ENCODE measurements at places on chromosomes 3 and 15. TPM values are rescaled to one million over a fixed set of nuclear protein-coding genes. Genes with fewer than 3 reads are reported as not detected.

DNA sequence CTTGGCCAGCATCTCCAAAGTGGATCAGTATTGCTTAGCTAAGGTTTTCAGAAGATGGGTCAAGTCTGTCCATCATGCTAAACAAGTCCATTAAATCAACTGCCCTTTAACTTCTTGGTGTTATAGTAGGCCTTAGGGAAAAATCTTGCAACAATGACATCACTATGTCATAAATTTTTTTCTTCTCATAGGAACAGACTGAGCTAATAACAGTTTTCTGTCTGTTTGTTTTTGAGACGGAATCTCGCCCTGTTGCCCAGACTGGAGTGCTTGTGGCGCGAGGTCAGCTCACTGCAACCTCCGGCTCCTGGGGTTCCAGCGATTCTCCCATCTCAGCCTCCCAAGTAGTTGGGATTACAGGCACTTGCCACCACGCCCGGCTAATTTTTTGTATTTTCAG is 94.2 kb downstream of the EFL1 start:
- DNase-seq: no peak

DNA sequence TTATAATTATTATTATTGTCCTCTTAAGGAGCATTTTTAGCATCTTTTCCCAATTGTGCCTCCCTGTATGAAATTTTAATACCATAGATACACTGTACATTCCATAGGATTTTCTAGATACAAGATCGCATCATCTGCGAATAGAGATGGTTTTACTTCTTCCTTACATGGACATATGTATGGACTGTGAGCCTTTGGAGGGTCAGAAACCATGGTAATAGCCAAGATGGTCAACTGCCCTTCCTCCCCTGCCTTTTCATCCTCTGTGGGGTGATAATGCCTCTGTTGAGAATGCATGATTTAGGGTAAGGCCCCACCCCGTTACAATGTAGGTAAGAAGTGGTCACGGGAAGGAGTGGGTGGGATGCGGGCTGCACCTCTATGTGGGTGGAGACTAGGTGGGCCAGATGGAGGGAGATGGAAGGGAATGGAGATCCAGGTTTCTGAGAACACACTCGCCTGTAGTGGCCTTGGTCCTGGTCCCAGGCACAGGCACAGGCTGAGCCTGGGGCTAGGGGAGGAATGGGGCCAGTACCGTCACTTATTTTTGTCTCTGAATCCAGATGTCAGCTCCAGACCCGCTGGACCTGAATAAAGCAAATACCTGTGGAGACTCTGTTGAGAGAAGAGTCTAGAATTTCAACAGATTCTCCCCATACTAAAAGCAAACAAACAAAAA is 31.7 kb downstream of the GOLGA6A start:
- DNase-seq: no peak

- no peak for DNase-seq
These were observed 88.4 kb downstream of the DGKG start for GRCh38 chr3:186273586-186273985.

GRCh38 chr15:45234562-45235235 is 17.3 kb upstream of the SLC28A2 start:
- DNase-seq: no peak

DNA sequence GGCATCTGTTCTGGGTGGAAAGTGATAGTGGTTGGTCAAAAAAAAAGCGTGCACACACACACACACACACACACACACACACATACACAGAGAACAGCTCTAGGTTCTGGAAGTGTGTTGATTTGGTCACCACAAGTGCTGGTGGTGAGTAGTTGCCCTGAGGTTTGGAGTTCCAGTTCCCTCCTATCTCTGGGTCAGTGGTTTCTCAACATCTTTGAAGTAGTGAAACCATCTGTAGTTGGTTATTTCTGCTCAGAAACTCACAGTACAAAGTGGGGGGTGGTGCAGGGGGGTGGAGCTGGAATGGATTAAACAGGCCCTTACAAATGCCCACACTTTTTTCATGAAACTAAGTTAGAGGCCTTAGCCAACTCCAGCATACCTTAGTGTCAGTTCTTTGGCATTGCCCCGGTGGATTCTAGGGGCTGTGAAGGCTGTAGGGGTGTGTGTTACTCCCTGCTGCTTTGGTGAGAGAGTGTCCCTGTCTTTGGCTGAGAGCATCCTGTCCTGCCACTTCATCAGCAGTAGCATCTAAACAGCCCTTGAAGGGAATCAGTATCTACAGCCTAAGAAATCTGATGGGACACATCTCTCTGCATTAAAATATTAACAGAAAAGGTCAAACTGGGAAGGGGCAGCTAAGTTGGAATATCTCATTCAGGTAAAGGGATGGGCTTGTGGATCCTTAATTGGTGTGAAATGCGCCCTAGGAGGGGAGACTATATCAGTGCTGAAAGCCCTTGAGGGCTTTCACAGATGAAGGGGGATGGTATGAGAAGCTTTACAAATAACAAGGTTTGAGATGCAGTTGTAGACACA is 20.6 kb downstream of the SMAD3 start:
- no peak for DNase-seq

DNA sequence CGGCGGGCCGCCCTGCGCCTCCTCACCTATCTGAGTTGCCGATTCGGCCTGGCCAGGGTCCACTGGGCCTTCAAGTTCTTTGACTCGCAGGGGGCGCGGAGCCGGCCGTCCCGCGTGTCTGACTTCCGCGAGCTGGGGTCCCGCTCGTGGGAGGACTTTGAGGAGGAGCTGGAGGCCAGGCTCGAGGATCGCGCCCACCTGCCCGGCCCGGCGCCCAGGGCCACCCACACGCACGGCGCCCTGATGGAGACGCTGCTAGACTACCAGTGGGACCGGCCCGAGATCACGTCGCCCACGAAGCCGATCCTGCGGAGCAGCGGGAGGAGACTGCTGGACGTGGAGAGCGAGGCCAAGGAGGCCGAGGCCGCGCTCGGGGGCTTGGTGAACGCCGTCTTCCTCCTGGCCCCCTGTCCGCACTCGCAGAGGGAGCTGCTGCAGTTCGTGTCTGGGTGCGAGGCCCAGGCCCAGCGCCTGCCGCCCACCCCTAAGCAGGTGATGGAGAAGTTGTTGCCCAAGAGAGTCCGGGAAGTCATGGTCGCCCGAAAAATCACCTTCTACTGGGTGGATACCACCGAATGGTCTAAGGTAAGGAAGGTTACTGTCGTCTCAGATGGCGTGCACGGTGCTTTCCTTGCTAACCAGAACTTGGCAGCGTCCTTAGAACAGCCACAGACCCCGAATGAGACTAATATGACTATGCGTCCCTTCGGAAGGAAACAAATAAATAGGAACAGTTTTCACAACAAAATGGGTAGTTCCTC is 567 bp downstream of the TICRR start:
- DNase-seq: no peak

DNA sequence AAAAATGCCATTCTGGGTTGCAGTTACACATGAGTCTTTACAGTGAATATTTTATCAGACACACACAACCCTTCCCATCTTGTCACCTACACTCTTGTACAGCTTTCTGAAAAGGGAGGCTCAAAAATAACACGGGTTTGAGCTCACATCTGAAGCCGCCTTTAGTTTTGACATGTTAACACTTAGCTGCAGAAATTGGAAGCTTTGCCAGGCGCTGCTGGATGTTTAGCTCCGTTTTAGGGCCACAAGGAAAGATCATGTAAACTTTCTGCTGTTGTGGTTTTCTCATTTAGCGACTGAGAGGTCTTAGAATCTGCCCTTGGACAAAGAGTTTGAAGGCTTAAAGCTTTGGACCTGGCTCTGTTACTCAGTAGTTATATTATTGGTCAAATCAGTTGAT is 120.1 kb downstream of the OXNAD1 start:
- no peak for DNase-seq

DNA sequence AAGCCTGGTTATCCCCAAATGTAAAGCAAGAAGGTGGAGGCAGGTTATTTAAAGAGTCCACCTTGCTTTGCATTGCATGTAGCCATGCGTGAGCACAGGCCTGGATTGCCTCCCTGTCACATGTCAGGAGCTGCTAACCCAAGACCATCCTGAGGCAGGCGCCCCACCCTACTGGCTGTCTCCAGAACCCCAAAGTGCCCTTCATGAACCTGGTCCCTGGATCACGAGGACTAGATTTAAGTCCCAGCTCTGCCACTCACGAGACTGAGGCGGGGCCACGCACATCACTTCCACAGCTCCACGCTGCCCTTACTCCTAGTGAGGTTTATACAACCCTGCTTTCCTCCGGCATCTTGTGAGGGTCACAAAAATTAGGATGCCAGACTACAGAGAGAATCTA is 17.6 kb downstream of the MRPL46 start:
- no peak for DNase-seq

GRCh38 chr15:93469994-93470393 is 381.0 kb upstream of the RGMA start:
- no peak for DNase-seq

DNA sequence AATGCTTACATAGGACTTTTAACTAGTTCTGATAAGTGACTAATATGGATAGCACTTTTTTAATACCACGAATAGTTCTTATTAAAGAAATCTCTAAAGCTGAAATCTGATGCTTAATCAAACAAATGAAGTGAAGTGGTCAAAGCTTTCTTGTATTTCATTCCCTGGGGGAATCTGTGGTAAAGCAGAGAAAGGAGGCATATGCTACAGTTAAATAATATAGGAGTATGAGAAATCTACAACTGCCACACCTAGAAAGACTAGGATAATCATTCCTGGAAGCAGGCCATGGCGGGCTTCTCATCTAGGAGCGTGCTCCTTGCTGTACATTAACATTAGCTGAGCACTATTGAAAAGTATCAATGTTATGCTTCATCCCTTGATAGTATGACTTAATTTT is 835.7 kb downstream of the OTOL1 start:
- DNase-seq: no peak

CHCHD4 gene
- 14.4 TPM for polyA plus RNA-seq

Data from hindlimb muscle (tissue), 1 donor.